ENCODE measurements at places on chromosomes 12 and 14.

- no peak for DNase-seq
Observed at GRCh38 chr14:52391881-52392615, 77.9 kb downstream of the PTGER2 start.

DNA sequence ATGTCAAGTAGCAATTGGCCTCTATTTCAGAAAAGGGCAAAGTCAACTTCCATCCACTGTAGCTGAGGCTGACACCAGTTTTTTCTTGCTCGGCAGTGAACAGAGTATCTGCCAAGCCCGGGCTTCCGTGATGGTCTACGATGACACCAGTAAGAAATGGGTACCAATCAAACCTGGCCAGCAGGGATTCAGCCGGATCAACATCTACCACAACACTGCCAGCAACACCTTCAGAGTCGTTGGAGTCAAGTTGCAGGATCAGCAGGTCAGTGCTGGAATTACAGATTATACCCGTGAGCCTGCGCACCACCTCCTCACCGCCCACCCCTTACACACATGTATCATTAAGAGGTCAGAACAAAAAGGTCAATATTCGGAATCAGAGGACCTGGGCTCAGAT is 19.4 kb downstream of the EVL start:
- no peak for DNase-seq

- no peak for DNase-seq
Observed at GRCh38 chr12:71447691-71448132, 8.1 kb downstream of the LGR5 start.

DNA sequence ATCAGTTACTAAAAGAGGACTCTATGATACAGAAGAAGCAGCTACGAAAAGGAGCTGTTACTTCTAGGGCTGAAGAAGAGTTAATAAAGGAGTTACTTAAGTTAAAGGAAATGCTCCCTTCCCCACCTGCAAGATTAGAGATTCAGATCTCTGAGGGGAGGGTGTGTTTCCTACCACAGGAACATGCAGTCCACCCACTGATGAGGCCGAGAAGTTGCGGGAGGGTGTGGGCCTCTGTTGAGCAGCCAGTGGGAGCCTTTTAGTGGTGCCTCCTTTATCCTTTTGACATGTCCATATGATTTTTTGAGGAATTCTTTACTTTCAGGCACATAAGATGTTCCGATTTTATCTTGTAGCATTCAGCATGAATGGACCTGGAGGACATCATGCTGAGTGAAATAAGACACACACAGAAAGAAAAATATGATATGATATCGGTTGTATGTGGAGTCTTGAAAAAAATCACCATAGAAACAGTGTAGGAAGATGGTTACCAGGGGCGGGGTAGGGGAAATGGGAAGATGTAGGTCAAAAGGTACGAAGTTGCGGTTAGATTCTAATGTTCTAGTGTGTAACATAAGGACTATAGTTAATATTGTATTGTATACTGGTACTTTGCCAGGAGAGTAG is 4.4 kb upstream of the M6PR start:
- DNase-seq, result no peak

GRCh38 chr14:54785778-54786770 is 116.6 kb downstream of the GCH1 start:
- DNase-seq, result no peak

- no peak for DNase-seq
Observed at GRCh38 chr12:93802293-93802692, 125.1 kb downstream of the CRADD start.

DNA sequence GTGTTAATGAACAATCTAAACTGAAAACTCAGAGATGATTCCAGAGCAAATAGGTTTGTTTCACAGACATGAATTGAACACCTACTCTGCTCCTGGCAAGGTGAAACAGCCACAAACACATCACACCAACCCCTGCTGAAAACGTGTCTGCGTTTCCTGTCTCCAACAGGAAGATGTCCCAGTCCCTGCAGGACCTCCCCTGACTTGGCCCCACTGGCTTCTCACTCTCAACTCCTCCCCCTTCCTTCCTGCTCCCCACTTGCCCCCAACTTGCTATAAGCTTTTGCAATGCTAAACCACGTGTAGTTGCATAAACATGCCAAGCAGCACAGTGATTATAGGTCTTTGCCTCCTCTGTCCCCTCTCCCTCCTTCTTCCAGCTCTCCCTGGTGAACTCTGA is 567.6 kb downstream of the BCL11B start:
- no peak for DNase-seq

GRCh38 chr14:106879241-106879640 is 1352.9 kb downstream of the TMEM121 start:
- peak; percentile 60 for DNase-seq

- DNase-seq, result no peak
Observed at GRCh38 chr12:46553911-46554310, 181.3 kb upstream of the SLC38A2 start.

DNA sequence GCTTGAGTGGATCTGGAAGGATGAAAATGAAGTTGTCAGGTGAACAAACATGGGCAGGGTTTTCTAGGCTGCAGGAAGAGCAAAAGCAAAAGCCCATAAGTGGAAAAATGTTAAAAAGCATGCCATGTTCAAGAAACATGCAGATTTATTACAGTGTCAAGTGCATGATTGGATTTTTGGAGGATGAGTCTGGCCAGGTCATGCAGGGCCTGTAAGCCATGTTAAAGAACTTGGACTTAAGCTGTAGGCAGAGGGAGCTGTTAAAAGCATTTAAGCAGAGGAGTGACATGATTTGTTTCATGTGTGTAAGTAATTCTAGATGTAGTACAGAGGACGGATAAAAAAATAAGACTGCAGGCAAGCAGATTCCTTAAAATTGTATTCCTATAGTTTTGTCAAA is 16.3 kb upstream of the SINHCAF start:
- DNase-seq, result no peak
